ENCODE measurements at places on chromosomes 2 and 18.

DNA sequence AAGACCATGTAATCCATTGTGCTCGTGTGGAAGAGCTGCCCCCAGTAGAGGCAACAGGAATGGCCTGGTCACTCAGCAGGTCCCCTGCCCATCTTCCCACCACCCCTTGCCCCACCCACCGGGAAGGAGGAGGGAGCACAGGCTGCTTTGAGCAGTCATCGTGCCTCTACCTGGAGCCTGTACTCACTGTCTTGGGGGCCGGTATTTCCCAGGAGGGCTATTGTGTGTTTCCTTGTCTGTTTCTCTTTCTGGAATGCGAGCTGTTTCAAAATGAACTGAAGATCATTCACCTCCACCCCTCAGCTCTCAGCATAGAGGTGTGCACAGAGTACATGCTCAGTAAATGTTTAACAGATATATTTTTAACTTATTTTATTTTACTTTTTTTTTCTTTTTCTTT, 7.7 kb upstream of the AMMECR1L start:
- no peak for DNase-seq

GRCh38 chr18:57433934-57434535, 1.1 kb upstream of the ONECUT2 start:
- DNase-seq = no peak

- no peak for DNase-seq
Measured at GRCh38 chr2:48471048-48471474, 58.9 kb upstream of the STON1 start.

GRCh38 chr2:127145280-127145895, 38.4 kb upstream of the BIN1 start:
- no peak for DNase-seq

- DNase-seq = no peak
Measured at GRCh38 chr2:67145851-67146250, 251.3 kb upstream of the ETAA1 start.

- no peak for DNase-seq
Measured at GRCh38 chr2:16625759-16626158, 39.9 kb downstream of the CYRIA start.

- no peak for DNase-seq
Measured at GRCh38 chr2:238916875-238917590, 69.1 kb downstream of the TWIST2 start.

- DNase-seq = no peak
Measured at GRCh38 chr2:222055328-222055727, 243.5 kb downstream of the PAX3 start.

GRCh38 chr2:20103530-20103929, 52.1 kb upstream of the LAPTM4A start:
- no peak for DNase-seq
